Cerebellar cortex (tissue), 1 donor: ENCODE measurements at places on chromosomes 16 and 17.

DNA sequence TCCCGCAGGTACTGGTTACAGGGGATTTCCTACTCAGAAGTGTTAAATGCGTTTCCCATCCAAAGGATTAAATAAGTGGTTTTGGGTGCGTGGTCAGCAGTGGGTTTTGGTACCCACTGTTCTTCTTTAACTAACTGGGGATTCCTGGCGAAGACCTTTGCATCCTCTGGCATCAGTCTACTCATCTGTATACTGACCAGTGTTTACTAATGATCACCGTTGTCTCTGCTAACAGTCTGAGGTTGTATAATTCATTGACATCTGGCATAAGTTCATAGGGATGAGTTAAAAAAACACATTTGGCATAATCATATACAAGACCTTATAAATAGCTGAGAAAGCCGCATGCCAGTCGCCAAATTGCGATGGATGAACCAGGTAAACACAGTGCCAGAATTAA lies 339.1 kb downstream of the PMP22 start:
- DNase-seq, result no peak

GRCh38 chr16:4940719-4941118 lies 3.8 kb upstream of the PPL start:
- no peak for DNase-seq

DNA sequence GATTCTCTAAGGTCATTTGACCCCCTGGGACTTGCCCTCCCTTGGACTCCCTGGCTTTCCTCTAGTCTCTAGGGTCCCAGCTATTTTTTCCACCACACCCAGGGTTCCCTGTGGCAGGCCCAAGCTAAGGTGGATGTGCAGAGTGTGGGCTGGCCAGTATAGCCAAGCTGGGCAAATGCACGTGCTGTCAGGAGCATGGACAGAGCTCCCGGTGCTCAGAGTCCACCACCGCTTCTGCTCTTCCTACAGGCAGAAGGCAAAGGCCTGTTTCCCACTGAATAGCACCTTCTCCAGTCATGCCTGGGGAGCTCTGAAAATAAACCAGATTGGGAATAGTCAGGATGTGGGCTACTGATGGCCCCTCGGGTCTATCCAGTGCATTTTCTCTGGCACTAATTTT lies 53.3 kb downstream of the GNAO1 start:
- DNase-seq, result no peak

GRCh38 chr17:39400547-39401411 lies 647 bp downstream of the FBXL20 start:
- DNase-seq, result peak; percentile 19

DNA sequence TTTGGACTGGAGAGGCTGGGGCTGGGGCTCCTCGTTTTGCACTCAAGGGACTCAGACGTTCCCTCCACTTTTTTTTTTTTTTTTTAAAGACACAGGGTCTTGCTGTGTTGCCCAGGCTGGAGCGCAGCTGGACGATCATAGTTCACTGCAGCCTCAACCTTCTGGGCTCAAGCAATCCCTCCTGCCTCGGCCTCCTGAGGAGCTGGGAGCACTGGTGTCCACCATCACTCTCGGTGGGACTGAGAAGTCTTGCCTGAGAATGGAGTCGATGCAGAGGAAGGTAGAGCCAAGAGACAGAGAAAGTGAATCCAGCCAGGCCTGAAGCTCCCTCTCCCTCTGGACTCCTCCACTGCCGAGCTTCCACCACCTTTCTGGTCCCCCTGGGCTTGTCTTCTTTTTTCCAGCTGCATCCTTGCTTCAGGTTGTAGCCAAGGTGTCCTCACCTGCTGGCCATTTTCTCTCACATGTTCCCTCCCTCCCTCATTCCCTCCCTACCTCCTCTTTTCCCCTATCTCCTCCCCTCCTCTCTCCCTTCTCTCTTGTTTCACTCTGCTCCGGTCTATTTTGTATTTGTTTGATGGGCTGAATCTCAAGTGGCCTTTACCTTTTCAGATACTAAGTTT lies 233.8 kb downstream of the SNX29 start:
- no peak for DNase-seq

DNA sequence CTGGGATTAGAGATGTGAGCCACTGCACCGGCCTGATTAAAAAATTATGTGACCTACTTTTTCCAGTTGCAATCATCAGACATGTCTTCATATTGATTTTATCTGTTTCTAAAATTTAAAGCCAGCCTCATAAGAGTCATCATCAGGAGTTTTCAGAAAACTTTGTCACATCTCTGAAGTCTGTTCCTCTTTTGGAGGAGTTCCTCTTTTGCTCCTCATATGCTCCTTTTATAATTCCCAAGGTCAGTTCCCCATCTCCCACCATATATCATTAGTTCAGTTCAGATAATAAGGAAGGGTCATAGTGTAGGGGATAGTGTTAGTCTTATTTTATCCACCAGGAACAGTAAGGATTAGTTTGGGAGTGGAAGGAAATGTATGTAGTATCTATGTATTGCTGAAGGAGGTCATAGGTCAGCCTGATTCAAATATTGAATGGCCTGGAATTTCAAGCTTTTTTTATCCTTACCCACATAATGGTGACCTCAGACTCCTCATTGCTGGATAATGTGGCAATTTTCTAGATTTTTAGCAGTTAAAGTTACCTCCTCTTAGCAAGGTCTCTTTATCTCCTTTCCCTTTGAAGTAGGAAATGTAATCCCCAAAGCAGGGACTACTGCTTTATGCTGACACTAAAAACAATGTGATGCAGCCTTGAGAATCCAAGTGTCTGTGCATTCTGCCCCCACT lies 13.8 kb upstream of the DUSP14 start:
- no peak for DNase-seq

- no peak for DNase-seq
Observed at GRCh38 chr17:75843577-75844529, at the start of gene UNC13D. Gene UNC13D (minus strand): TSS chr17:75844404. CDS start chr17:75844337, 67 bp downstream.

- DNase-seq, result peak; percentile 95
Observed at GRCh38 chr16:22297871-22298733, 893 bp downstream of the POLR3E start.

DNA sequence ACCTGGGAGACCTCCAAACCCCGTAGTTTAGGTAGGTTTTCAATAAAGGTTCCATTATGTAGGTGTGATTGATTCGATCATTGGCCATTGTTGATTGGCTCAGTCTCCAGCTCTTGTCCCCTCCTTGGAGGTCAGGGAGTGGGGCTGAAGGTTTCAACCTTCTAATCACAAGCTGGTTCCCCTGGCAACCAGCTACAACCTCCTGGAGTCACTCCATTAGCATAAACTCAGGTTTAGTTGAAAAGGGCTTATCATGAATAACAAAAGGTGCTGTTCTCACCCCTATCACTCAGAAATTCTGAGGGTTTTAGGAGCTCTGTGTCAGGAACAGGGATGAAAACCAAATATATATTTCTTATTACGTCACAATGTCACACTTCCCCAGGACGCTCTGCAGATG lies 28.5 kb downstream of the TMEM132E start:
- no peak for DNase-seq

GRCh38 chr17:7043497-7044198 lies at the start of gene SLC16A11:
Gene SLC16A11 (minus strand): TSS chr17:7044092. CDS start chr17:7043513, 579 bp downstream.
- DNase-seq, result no peak

GRCh38 chr17:16662936-16663335 lies 9.3 kb upstream of the ZNF624 start:
- DNase-seq, result no peak

- no peak for DNase-seq
Observed at GRCh38 chr16:79137426-79137939, 463.1 kb downstream of the MAF start.

DNA sequence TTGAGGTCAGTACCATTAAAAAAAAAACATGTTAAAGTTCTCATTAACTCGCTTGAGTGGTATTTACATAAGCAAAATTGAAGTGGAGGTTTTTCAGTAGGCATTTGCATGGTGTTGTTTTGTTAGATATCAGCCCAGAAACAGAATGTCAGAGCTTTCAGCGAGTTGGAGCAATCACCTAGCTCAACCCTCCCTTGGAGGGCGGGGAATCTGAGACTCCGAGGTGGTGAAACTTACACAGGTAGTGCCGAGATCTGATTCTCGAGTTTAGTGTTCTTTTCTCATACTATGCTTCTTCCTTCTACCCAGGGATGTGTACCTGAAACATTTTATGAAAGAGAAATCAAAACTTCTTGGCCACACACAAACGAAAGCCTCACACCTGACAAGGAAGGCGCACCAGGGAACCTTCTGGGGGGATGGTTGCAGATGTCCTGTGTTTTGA lies 6.6 kb downstream of the SEC14L1 start:
- DNase-seq, result no peak

GRCh38 chr16:12661656-12662172 lies 142.0 kb downstream of the CPPED1 start:
- DNase-seq, result no peak

DNA sequence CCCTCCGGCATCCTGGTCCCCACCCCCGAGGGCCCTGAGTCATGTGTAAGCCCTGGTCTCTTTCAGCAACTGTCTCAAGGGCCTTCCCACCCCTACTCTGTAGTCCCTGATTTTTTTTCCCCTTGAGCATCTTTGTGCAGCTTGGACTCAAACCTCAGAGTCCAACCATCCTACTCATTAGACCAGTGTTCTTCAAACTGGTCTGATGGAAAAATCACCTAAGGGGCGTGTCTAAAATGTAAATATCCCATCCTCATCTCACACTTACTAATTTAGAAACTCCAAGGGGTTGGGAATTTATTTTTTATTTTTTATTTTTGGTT lies 624 bp downstream of the G6PC3 start:
- no peak for DNase-seq

- DNase-seq, result no peak
Observed at GRCh38 chr16:4696172-4696904, 3.0 kb downstream of the NUDT16L1 start.

- DNase-seq, result no peak
Observed at GRCh38 chr16:627454-628239, 3.1 kb upstream of the WFIKKN1 start.

- DNase-seq, result no peak
Observed at GRCh38 chr16:28058839-28059589, 4.5 kb downstream of the GSG1L start.

DNA sequence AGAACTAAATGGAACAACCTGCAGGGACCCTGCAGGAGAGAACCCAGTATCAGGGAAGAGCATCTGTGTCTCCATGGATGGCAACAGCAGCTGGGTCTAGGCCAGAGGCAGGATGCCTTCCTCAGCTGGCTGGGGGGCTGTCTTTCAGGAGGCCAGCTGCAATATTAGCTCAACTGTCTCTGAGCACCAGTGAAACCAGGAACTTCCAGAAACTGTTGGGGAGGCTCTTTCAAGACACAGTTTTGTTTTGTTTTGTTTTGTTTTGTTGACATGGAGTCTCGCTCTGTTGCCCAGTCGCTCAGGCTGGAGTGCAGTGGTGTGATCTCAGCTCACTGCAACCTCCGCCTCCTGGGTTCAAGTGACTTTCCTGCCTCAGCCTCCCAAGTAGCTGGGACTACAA lies 7.6 kb downstream of the GPR142 start:
- no peak for DNase-seq

GRCh38 chr16:19860166-19861041 lies 24.2 kb downstream of the GPRC5B start:
- peak; percentile 60 for DNase-seq

DNA sequence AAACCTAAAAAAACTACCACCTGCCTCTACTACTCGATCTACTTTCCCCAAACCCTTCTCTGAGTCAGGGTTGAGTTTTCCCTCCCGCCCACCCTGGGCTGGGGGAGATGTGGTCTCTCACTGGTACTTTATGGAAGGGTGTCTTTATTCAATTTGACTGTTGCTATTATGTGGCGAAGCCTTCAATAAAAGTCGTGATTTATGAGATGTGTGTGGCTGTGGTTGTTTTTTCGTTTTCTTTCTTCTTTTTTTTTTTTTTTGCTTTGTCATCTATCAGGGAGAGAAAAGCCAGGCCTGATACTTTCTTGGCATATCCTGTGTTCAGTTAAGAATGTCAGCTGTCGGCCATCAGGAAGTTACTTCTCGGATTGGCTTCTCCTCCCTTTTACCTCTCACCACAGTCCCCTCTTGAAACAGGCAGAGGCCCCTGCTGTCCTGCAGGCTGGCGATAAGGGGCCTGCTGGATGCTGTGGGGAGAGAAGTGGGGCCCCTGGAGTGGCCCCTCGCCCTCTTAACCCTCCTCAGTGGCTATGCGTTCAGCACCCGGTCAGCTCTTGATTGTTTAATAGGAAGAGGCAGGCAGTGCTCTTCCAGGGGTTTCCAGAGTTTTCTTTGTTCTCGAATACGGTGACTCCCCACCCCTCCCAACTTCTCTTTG lies 123.0 kb downstream of the MSI2 start:
- DNase-seq, result no peak

DNA sequence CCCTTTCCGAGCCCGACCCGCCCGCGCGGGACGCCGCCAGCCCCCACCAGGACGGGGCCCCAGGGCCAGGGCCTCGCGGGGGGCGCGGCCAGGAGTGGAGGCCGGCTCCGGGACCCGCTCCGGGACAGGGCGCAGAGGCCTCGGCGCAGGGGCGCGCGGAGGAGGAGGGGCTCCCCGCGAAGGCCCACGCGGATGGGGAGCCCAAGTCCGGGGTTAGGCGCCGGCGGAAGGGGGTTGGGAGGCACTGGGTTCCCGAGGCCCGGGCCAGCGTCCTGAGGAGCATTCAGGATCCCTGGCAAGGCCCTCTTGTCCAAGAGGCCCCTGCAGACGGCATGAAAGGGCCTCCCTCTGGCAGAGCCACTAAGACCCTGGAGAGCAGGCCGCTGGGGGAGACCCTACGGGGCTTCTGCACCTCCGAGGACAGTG lies 57.8 kb upstream of the CIBAR2 start:
- no peak for DNase-seq

DNA sequence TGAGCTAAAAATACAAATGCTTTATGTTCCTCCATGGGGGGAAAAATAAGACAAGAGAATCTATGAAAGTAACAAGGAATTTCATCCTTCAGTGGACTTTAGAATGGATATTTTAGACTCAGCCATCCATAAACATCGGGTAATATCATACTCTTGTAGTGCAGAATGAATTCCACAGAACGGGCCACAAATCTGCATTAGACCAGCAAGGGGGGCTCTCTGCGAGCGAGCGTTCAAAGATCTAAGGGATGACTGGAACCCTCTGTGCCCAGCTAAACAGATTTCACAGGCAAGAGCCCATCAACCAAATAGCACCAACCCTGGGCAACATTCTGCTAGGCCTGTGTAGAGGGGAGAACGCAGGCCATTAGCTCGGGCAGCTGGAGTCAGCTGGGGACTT lies 537.9 kb upstream of the CDH11 start:
- DNase-seq, result no peak

DNA sequence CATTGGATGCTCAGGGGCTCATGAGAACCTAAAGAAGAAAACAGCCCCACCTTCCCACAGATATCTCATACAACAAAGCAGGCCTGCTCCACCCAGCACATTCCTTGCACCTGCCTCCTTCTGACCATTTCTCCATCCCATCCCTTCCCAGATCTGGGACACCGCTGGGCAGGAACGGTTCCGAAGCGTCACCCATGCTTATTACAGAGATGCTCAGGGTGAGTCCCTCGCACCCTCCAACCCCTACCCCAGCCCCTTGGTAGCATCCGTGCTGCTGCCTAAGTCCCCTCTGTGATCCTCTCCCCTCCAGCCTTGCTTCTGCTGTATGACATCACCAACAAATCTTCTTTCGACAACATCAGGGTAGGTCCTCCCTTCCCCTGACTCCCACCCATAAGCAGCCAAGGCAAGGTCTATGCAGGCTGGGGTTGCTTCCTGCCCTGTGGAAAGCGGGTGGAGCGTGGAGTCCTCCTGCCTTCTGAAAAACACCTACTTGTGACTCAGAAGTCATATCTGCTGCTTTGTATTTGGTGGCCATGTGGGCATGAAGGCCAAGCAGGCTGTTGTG lies 5.4 kb upstream of the NHERF1 start:
- DNase-seq, result no peak

GRCh38 chr16:82675300-82675699 lies 48.5 kb downstream of the CDH13 start:
- no peak for DNase-seq
